ENCODE measurements at places on chromosomes 6 and 20. TPM values are rescaled to one million over a fixed set of nuclear protein-coding genes. Genes with fewer than 3 reads are reported as not detected.

RFX6 gene
- polyA plus RNA-seq, result not detected

ADGRF5 gene
- polyA plus RNA-seq, result not detected

TMEM14A gene
- 36.0 TPM for polyA plus RNA-seq

CLDN20 gene
- 0.17 TPM for polyA plus RNA-seq

SPATA25 gene
- polyA plus RNA-seq, result 0.50 TPM

TTPAL gene
- 3.5 TPM for polyA plus RNA-seq

GPR63 gene
- 5.5 TPM for polyA plus RNA-seq

EDN1 gene
- polyA plus RNA-seq, result 1.1 TPM

XKR7 gene
- 0.64 TPM for polyA plus RNA-seq

TFEB gene
- polyA plus RNA-seq, result 1.1 TPM

PI16 gene
- polyA plus RNA-seq, result 0.50 TPM

MCM3 gene
- polyA plus RNA-seq, result 157 TPM

ADTRP gene
- not detected for polyA plus RNA-seq

DOK5 gene
- polyA plus RNA-seq, result 6.9 TPM

ANGPT4 gene
- 0.05 TPM for polyA plus RNA-seq

ACSS1 gene
- 1.1 TPM for polyA plus RNA-seq

GMNN gene
- polyA plus RNA-seq, result 183 TPM

ANKEF1 gene
- polyA plus RNA-seq, result 4.6 TPM

SPAG4 gene
- 2.9 TPM for polyA plus RNA-seq

BTBD9 gene
- polyA plus RNA-seq, result 4.2 TPM

TLDC2 gene
- 0.16 TPM for polyA plus RNA-seq

RIPOR3 gene
- polyA plus RNA-seq, result 3.9 TPM

RNF182 gene
- 3.2 TPM for polyA plus RNA-seq

EPHA7 gene
- 3.3 TPM for polyA plus RNA-seq

GTSF1L gene
- polyA plus RNA-seq, result not detected

FOXA2 gene
- not detected for polyA plus RNA-seq

TAAR8 gene
- polyA plus RNA-seq, result not detected

CAGE1 gene
- polyA plus RNA-seq, result 0.12 TPM

CPXM1 gene
- polyA plus RNA-seq, result 17.0 TPM

TP53TG5 gene
- polyA plus RNA-seq, result not detected

COL9A1 gene
- polyA plus RNA-seq, result 13.8 TPM

SLC26A8 gene
- 0.89 TPM for polyA plus RNA-seq

CEP162 gene
- polyA plus RNA-seq, result 9.2 TPM

BPIFA1 gene
- not detected for polyA plus RNA-seq

GPLD1 gene
- polyA plus RNA-seq, result 3.4 TPM

HEY2 gene
- 8.5 TPM for polyA plus RNA-seq

ZSCAN23 gene
- polyA plus RNA-seq, result 1.9 TPM

KIF25 gene
- 0.76 TPM for polyA plus RNA-seq

NKX2-2 gene
- not detected for polyA plus RNA-seq

EYA4 gene
- 0.05 TPM for polyA plus RNA-seq
